ENCODE measurements at places on chromosomes 4 and X. TPM values are rescaled to one million over a fixed set of nuclear protein-coding genes. Genes with fewer than 3 reads are reported as not detected.

The HTR2C gene
- 0.15 TPM for polyA plus RNA-seq

DNA sequence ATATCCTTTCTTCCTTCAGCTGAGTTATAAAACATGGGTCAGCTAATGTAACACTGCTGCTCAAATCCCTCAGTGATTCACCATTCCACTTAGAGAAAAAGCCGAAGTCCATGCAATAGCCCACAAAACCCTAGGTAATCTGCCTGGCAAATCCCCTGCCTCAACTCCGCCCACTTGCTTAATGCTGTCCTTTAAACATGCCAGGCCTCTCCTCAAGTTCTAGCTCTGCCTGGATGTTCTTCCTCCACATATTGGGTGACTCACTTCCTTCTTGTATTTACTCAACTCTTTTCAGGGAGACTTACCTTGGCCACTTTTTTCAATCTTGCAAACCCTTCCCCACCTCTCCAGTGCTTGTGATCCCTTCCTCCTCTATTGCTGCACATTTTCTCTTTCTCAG is 89.8 kb downstream of the EMCN start:
- DNase-seq: no peak

GRCh38 chrX:132266583-132267355 is 47.5 kb upstream of the RAP2C start:
- no peak for DNase-seq

The L1CAM gene
- polyA plus RNA-seq: 0.18 TPM

DNA sequence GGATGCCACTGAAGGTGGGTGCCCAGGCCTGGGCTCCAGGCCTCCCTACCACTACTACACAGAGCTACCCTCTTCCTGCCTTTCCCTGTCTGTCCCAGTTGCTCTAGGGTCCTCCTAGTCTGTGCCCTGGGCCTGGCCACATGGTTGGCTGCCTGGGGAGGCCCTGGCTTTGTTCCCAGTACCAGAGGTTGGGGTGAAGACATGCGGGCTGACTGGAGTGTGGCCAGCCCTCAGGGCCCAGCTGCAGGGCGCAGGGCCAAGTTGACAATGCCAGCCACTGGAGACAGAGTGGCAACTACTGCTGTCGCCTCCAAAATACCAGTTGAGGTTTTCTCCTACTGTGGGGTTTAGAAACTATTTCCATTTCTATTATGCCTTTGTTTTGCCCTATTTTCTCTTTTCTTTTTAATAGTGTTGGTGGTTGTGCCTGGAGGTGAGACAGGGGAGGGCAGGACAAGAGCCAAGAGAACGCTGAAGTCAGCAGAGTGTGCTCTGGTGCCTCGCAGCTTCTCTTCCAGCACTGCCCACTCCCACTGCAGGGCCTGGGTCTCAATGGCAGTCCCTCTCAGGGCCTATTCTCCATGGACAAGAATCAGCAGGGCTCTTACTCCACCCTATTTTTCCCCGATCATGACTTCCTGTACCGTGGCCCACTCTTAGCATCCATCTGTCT is 32.2 kb upstream of the XPNPEP2 start:
- no peak for DNase-seq

DNA sequence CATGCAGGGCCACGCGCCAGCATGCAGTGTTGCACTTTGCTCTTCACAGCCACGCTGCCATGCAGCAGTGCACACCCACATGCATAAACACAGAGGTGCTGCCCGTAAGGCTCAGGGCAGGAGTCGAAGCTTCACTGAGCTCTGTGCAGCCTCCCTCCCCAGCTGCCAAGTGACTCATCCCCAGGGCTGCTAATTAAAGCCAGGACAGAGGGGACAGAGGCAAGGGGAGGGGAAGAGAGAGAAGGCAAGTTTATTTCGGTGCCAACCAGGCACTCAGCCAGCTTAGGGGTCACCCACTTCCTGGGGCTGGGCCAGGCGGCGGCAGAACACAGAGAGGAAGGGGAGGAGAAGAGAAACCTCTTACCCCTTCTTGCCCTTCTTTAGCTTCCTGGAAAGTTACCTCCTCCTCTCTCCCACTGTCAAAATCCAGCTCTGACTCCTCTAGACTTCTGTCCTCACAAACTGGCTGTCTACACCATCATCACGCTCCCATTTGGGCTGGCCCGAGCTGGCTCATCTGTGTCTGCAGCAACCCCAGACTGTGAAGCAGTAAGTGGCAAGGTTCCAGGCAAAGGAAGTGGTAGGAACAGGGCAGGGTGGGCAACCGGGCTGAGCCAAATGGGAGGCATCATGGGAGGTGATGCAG is 6.2 kb upstream of the IQSEC2 start:
- no peak for DNase-seq

- peak; percentile 37 for DNase-seq
Observed at GRCh38 chr4:110516106-110516922, 40.4 kb downstream of the ENPEP start.

DNA sequence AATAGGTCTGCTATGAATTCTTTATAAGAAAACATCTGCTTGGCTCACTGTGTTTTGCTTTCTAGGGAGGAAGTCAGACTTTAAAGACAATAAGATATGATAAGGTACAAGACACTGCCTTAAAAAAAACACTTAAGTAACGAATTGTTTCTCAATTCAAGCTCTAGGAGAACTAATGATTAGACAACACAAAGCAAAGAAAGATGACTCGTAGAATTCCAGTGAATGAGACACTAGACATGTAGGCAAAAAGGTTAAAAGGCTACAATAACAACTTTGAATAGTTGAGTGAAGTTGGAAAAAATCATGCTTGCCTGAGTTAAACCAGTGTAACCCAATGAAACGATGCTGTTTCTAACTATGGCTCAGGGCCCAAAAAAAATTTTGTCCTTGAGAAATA is 344.4 kb upstream of the ACTRT1 start:
- DNase-seq: no peak
